ENCODE measurements at places on chromosomes 12 and 14. TPM values are rescaled to one million over a fixed set of nuclear protein-coding genes. Genes with fewer than 3 reads are reported as not detected.

Gene RD3L
- not detected for total RNA-seq

Gene AKT1
- 83.1 TPM for total RNA-seq

Gene TMCC3
- 11.8 TPM for total RNA-seq

Gene SYCP3
- total RNA-seq = 0.49 TPM

Gene TRHDE
- 14.0 TPM for total RNA-seq

Gene KICS2
- total RNA-seq = 4.4 TPM

Gene SMIM41
- total RNA-seq = not detected

Gene VASH1
- 79.9 TPM for total RNA-seq

Gene TTC6
- total RNA-seq = 0.25 TPM

Gene NYNRIN
- total RNA-seq = 14.5 TPM

Gene IL23A
- not detected for total RNA-seq

Gene OVCH1
- total RNA-seq = 0.25 TPM

Gene TMEM260
- 18.9 TPM for total RNA-seq

Gene RPL10L
- 0.25 TPM for total RNA-seq

Gene TAS2R46
- 5.7 TPM for total RNA-seq

Gene PRKAB1
- total RNA-seq = 14.0 TPM

Gene CCDC198
- not detected for total RNA-seq

Gene NUAK1
- total RNA-seq = 35.2 TPM

Gene MYF6
- 0.74 TPM for total RNA-seq

Gene SELPLG
- total RNA-seq = 1.2 TPM

Gene GNB3
- 0.74 TPM for total RNA-seq

Gene FSCB
- not detected for total RNA-seq

Gene CLEC9A
- total RNA-seq = not detected

Gene ANKS1B
- 242 TPM for total RNA-seq

Gene IGFBP6
- total RNA-seq = 6.4 TPM

Gene PIANP
- 3.4 TPM for total RNA-seq

Gene GLIPR1L1
- not detected for total RNA-seq

Gene GZMB
- not detected for total RNA-seq

Gene TSPAN31
- 26.6 TPM for total RNA-seq

Gene TMPRSS12
- total RNA-seq = not detected

Gene C12orf50
- not detected for total RNA-seq

Gene KRT8
- total RNA-seq = 0.25 TPM

Gene ESR2
- total RNA-seq = 0.98 TPM

Gene KRT81
- total RNA-seq = not detected

Gene DTX1
- total RNA-seq = 34.9 TPM

Gene ACVRL1
- 7.9 TPM for total RNA-seq

Measured in temporal lobe (tissue), 4 donors.